Activated naive CD4-positive, alpha-beta T cell treated with anti-CD3 and anti-CD28 coated beads, Interleukin-2, amount 10 ng/mL, durations not matched to agents 7 days and 5 days (primary cell): ENCODE measurements at places on chromosomes 3 and 15.

DNA sequence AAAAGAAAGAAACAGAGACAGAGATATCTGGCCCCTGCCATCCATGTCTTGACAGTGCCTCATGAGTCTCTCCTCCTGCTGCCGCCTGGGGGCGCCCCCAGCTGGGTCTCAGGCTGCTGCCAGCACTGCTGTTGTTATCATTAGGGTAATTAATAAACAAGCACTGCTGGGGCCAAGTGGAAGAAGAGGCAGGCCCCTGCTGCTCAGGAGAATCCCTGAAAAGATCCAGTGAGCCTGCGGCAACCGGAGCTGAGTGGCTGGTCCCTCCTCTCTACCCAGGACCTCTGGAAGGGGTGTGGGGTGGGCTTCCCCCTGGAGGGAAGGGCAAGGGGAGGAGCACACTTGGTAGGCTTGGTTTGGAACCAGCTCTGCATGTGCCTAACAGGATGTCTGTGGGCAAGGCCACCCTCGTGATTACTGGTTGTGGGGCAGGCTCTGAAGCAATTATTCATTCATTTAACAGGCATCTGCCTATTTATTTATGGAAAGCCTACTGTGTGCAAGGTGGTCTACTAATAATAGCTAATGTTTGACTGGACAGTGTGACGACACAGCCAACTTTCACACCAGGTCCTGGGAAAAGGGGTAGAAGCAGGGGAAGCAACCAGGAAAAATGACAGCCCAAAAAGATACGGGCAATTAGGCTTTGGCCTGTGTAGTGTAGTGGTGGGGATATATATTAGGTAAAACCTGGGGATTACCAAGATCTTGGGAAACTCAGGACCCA, 1.2 kb upstream of the TYRO3 start:
- peak; percentile 79 for DNase-seq
- peaks cover 29% of the 10 kb centered on the region for H3K4me1 ChIP-seq
- H3K27ac ChIP-seq, result peak overlapping the region; percentile 86
- peaks cover 2% of the 10 kb centered on the region for H3K36me3 ChIP-seq
- peaks cover 71% of the 10 kb centered on the region for H3K27me3 ChIP-seq
- H3K4me3 ChIP-seq, result peak overlapping the region; percentile 84

DNA sequence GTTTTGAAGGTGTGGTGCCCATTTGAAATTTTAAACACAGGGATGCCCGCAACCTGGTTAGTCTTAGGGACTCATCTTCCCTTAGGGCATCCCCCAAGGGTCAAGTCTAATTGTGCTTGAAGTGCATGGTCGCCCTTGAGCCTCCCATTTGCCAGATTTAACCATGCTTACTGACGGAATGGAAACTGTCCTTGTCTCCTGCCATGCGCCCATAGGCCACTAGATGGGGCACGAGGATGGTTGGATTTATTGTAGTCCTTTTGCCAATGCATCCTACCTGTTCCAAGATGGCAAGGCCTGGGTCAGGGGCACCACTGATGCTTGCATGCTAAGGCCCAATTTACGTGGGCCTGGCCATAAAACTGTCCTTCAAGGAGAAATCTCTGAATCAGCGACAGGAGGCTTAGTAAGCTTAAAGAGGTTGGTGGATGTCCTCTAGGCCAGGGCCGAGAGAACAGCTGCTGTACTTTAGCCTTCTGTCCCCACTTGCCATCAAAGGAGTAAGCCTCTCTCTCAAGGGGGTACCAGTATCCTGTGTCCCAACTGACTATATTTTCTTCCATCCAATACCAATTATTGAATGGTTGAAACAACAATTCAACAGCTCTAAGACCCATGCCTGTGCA, 355.4 kb downstream of the OTOL1 start:
- no peak overlapping the region for H3K4me3 ChIP-seq
- H3K27me3 ChIP-seq, result no peaks in the 10 kb centered on the region
- DNase-seq, result peak; percentile 34
- H3K4me1 ChIP-seq, result no peaks in the 10 kb centered on the region

- peaks cover 6% of the 10 kb centered on the region for H3K27me3 ChIP-seq
- H3K36me3 ChIP-seq, result no peaks in the 10 kb centered on the region
- no peak overlapping the region for H3K27ac ChIP-seq
- H3K4me3 ChIP-seq, result no peak overlapping the region
- no peak for DNase-seq
Observed at GRCh38 chr3:134134698-134135415, 105.1 kb upstream of the SLCO2A1 start.

- H3K36me3 ChIP-seq, result no peaks in the 10 kb centered on the region
- no peaks in the 10 kb centered on the region for H3K27me3 ChIP-seq
- no peak for DNase-seq
- no peak overlapping the region for H3K27ac ChIP-seq
- H3K4me1 ChIP-seq, result no peaks in the 10 kb centered on the region
Observed at GRCh38 chr15:47652328-47652727, 65.0 kb upstream of the SEMA6D start.

DNA sequence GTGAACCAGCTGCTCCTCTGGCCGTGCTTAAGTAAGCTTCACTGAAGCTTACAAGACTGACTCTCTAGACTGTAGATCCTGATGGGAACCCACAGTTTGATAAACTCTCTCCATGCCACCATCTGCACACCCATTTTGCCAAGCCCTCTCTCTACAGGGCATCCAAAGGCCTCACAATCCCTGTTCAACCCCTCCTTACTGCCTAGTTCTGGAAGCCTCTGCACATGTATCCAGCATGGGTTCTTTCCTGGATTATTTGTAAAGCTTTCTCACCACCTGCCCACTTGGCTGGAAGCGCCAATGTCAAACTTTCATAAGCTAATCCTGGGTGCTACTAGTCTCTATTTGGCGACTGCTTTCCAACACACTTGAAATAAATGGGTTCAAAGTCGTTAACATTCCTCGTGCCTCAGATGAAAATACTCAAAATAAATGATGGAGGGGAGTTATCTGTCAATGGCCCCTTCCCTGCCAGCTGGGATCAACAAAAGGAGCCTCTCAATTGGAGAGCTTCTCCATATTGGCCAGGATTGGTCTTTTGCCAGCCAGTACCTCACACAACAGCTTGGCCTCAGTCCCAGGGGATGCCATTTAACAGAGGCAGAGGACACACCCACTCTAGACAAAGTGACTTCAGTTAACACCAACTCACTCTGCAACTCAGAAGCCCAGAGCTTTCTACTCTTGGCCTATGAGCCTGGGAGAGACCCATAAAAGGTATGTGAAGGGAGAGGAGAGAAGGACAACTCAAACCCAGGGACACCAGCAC, 48.1 kb downstream of the SH3BP5 start:
- DNase-seq, result no peak
- peaks cover 4% of the 10 kb centered on the region for H3K27me3 ChIP-seq
- peaks cover 46% of the 10 kb centered on the region for H3K4me1 ChIP-seq
- H3K36me3 ChIP-seq, result peaks cover 49% of the 10 kb centered on the region
- H3K27ac ChIP-seq, result no peak overlapping the region

GRCh38 chr3:4820296-4821121, 158.7 kb upstream of the BHLHE40 start:
- no peak for DNase-seq
- peaks cover 74% of the 10 kb centered on the region for H3K36me3 ChIP-seq
- H3K4me3 ChIP-seq, result no peak overlapping the region
- H3K4me1 ChIP-seq, result peaks cover 58% of the 10 kb centered on the region
- no peak overlapping the region for H3K27ac ChIP-seq

DNA sequence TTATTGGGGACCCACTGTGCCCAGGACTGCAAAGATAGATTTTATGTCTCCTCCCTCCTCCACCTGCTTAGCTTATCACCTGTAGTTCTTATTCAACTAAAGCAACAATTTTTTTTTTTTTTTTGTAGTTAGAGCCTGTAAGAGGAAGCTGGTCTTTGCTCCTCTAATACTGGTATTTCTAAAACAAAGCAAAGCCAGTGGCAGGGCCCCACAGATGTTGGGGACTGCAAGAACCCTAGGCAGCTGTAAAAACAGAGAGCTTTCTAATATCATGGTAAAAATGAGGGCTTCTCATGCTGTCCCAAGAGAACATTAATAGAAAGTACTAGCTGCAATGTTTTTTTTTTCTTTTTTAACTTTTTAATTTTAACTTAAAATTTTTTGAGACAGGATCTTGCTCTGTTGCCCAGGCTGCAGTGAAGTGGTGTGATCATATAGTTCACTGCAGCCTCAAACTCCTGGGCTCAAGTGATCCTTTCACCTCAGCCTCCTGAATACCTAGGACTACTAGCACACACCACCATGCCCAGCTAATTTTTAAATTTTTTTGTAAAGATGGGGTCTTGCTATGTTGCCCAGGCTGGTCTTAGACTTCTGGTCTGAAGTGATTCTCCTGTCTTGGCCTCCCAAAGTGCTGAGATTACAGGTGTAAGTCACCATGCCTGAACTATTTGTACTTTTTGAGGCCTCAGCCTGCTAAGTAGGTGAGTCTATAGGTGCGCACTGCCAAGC, 27.1 kb downstream of the SPATA12 start:
- H3K27me3 ChIP-seq, result peaks cover 23% of the 10 kb centered on the region
- H3K4me1 ChIP-seq, result no peaks in the 10 kb centered on the region
- no peak for DNase-seq
- H3K4me3 ChIP-seq, result no peak overlapping the region

GRCh38 chr3:43766672-43767465, 76.1 kb downstream of the ABHD5 start:
- H3K36me3 ChIP-seq, result no peaks in the 10 kb centered on the region
- peaks cover 31% of the 10 kb centered on the region for H3K27me3 ChIP-seq
- DNase-seq, result no peak
- peaks cover 10% of the 10 kb centered on the region for H3K4me1 ChIP-seq
- no peak overlapping the region for H3K4me3 ChIP-seq

DNA sequence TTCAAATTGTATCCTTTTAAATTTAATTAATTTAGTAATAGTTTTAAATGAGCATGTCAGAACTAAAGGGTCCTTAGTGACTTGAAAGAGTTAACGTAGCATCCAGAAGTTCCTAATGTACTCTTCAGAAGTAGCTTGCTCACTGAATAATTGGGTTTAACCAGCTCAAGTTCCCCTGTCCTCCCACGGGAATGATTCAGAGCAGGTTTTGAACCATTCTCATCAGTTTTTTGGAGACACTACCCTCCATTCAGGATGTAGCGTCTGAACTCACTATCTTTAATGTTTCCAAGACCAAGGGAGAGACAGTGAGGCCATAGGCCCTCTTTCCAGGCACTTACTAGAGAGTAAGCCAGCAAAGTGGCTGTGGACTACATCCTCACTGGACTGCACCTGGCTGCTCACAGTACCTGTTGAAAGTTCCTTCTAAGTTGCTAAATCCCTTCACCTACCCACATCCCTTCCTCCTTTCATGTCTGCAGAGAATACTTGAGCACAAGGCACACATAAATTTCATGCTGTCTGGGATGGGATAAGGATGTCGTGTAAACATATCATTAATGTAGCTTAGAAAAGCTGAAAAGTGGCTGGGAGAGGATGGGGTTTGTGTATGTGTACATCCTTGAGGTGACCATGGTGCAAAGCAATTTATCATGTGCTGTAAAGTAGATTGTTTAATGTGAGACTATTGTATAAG, 146.3 kb downstream of the PLCL2 start:
- H3K4me1 ChIP-seq, result peaks cover 61% of the 10 kb centered on the region
- DNase-seq, result no peak
- no peak overlapping the region for H3K4me3 ChIP-seq
- H3K27me3 ChIP-seq, result no peaks in the 10 kb centered on the region

GRCh38 chr3:60810881-60811280, 440.4 kb downstream of the FHIT start:
- H3K4me1 ChIP-seq, result no peaks in the 10 kb centered on the region
- no peak for DNase-seq
- no peaks in the 10 kb centered on the region for H3K27me3 ChIP-seq
- no peak overlapping the region for H3K27ac ChIP-seq

DNA sequence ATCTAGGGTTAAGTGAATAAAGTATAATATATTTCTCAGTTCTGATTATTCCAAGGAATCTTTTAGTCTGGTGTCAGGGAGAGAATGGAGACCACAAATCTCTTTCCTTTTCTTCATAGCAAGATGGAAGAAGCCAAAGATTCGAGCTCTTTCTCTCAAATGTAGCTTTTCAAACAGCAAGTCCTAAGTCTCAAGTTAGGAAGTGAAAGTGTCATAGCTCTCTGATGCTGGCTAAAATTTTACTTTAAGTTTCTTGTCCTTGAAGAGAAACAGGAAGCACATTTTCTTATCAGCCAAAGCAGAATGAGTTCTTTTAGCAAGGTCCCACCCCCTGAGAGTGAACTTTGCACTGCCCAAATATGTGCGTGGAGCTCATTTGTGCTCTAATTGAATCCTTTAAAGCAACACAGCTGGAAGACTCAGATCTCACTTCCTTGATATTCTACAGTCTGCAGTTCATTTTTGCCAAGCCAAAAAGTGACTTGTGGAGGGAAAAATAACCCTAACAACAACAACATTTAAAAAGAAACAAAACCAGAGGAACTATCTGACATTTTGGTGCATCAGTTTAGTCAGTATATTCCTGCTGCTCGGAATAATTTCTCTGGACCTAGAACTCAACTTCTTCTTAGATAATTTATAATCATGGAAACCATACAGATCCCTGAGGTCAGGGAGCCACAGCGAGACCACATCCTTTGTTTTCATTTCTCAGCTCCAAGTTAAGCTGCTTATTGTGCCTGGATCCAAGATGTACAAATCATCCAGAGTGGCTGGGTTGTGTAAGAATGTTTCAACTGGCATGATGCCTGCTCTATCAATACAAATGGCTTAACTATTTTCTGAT, 238.7 kb upstream of the P2RY1 start:
- peaks cover 13% of the 10 kb centered on the region for H3K4me1 ChIP-seq
- H3K27me3 ChIP-seq, result peaks cover 4% of the 10 kb centered on the region
- peak overlapping the region; percentile 66 for H3K27ac ChIP-seq
- H3K4me3 ChIP-seq, result no peak overlapping the region
- peak; percentile 37 for DNase-seq
- no peaks in the 10 kb centered on the region for H3K36me3 ChIP-seq

DNA sequence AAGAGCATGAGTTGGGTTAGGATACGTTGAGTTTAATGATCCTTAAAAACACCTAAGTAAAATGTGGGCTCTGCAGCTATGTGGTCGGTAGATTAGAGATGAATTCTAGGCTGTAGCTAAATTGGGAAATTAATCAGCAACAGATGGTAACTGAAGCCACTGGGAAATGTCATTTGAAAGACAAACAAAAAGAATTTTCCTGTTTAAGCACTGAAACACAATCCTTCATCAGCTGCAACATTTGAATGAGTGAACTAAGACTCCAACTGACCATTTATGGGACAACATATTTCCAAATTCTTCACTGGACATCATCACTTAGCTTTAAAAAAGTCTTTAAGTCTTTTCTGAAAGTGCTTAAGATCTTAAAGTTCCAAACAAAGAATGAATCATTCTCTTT, 226.9 kb downstream of the ZNF385D start:
- DNase-seq, result no peak
- H3K36me3 ChIP-seq, result no peaks in the 10 kb centered on the region
- no peaks in the 10 kb centered on the region for H3K4me1 ChIP-seq
- H3K27me3 ChIP-seq, result no peaks in the 10 kb centered on the region
